ENCODE measurements at places on chromosomes 4 and X.

DNA sequence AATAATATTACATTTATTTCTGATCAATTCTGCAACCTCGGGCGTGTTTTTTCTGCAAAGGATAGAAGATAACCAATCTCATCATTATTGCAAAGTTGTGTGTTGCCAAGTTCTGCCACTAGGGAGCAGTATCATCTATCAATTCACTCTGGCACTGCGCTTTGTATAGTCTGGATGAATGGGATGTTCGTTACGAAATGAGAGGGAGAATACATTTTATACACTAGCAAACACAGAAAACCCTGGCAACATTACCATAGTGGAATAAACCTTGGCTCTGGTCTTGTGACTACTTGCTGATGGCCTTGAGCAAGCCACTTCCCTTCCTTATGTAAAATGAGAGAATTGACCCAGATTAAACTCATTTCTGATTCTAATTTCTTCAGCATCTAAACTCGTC is 97.5 kb upstream of the ZNF518B start:
- H3K27me3 ChIP-seq, result peaks cover 11% of the 10 kb centered on the region
- H3K4me3 ChIP-seq, result no peak overlapping the region
- H3K27ac ChIP-seq, result no peak overlapping the region
- peaks cover 3% of the 10 kb centered on the region for H3K4me1 ChIP-seq
- DNase-seq, result peak; percentile 64
- no peaks in the 10 kb centered on the region for H3K36me3 ChIP-seq

DNA sequence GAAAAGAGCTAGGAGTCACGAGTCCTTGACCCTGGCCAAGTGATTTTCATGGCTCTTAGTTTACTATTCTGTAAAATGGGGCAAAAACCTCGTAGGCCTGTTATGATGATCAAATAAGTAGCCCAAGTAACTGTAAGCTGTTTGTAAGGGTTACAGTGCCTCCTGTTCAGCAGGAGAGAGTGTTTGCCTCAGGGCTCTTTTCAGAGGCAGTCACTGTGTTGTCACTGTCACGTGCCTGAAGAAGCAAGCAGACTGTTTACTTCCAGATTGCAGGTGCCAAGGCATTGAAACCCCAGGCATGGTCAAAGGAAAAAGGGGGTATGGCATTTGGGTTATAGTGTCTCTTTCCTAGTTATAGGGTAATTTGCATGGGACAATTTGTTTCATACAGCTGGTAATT is 4.5 kb downstream of the RAB39B start:
- H3K27ac ChIP-seq, result no peak overlapping the region
- peaks cover 15% of the 10 kb centered on the region for H3K36me3 ChIP-seq
- no peak for DNase-seq
- no peaks in the 10 kb centered on the region for H3K27me3 ChIP-seq

DNA sequence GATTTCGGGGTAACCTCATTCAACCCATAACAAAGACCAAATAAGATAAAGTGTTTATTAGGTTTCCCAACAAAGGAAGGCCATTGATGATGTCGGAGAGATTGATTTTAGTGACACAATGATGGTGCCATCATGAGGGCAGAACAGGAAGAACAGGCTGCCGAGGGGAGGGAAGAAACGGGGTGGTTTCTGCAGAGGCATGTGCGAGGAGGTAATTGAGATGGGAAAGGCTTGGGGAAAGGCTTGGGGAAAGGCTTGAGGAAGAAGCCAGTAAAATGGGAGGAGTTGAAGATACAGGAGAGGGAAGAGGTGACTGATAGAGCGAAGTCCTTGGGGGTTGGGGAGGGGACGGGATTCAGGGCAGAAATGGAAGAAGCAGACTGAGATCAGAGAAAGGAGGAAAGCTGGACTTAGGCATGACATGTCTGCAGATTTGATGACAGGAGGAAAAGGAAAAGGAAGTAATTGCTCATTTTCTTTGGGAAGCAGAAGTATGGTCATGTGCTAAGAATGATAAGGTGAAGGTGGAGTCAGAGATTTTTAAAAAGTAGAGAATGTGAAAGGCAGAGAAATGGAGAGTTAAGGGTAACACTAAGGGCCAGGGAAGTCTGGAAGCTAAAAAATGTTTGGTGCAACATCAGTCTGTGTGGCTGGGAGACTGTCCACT is 6.0 kb downstream of the HPSE start:
- no peak overlapping the region for H3K27ac ChIP-seq
- H3K4me3 ChIP-seq, result no peak overlapping the region
- peaks cover 7% of the 10 kb centered on the region for H3K36me3 ChIP-seq
- H3K4me1 ChIP-seq, result peaks cover 1% of the 10 kb centered on the region
- DNase-seq, result no peak

GRCh38 chr4:62360156-62360545 is 1160.0 kb downstream of the ADGRL3 start:
- H3K4me3 ChIP-seq, result no peak overlapping the region
- no peak overlapping the region for H3K27ac ChIP-seq
- no peak for DNase-seq
- no peaks in the 10 kb centered on the region for H3K4me1 ChIP-seq
- no peaks in the 10 kb centered on the region for H3K27me3 ChIP-seq

DNA sequence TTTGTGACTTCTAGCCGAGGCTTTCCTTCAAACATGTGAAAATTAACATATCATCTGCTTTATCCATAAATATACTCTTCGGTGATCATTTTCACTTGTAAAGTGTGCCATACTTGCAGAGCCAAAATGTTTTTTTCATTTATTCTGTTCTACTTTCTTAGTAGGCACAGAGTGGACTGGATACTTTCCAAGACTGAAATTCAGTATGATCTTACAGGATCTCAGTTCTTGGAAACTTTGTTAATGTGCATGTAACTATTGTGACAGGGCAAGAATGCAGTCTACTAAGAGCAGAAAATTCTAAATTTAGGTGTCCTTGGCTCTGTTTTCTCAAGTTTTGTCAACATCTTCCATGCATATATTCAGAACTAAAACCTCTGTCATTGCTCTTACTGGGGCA is 284.9 kb downstream of the TEX13A start:
- H3K36me3 ChIP-seq, result no peaks in the 10 kb centered on the region
- DNase-seq, result no peak
- H3K27me3 ChIP-seq, result no peaks in the 10 kb centered on the region
- no peak overlapping the region for H3K27ac ChIP-seq

GRCh38 chr4:127309369-127310102 is 323.2 kb upstream of the INTU start:
- no peaks in the 10 kb centered on the region for H3K4me1 ChIP-seq
- H3K27me3 ChIP-seq, result no peaks in the 10 kb centered on the region
- H3K27ac ChIP-seq, result no peak overlapping the region
- no peak for DNase-seq
- H3K36me3 ChIP-seq, result no peaks in the 10 kb centered on the region
- no peak overlapping the region for H3K4me3 ChIP-seq

- H3K27ac ChIP-seq, result no peak overlapping the region
- H3K27me3 ChIP-seq, result peaks cover 6% of the 10 kb centered on the region
Measured at GRCh38 chr4:122798101-122798500, 28.5 kb upstream of the FGF2 start.

GRCh38 chr4:6938647-6939271 is 29.1 kb downstream of the TBC1D14 start:
- DNase-seq, result no peak
- H3K4me3 ChIP-seq, result no peak overlapping the region
- peaks cover 77% of the 10 kb centered on the region for H3K4me1 ChIP-seq
- no peak overlapping the region for H3K27ac ChIP-seq
